ENCODE measurements at places on chromosomes 13 and 19.

DNA sequence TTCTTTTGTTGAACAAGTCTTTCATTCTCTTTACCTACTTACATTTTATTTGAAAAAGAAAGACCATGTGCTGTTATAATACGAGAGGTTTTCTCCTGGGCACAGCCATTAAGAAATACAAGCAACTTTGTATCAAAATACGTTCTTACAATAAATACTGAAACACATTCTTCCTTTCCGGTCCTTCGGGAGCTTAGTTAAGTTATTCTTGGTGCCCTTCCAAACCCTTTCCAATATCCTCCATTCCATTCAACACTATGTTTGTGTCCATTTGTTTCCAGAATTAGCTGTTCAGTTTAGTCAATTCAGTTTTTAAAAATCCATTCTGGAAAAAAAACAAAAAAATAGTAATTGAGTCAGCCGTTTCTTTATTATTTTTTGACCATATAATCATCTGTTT, 746.8 kb upstream of the SLC10A2 start:
- H3K4me3 ChIP-seq = no peak overlapping the region
- no peak overlapping the region for H3K27ac ChIP-seq
- no peak for DNase-seq
- H3K27me3 ChIP-seq = no peaks in the 10 kb centered on the region
- no peaks in the 10 kb centered on the region for H3K36me3 ChIP-seq
- no peaks in the 10 kb centered on the region for H3K4me1 ChIP-seq

- H3K4me1 ChIP-seq = peaks cover 21% of the 10 kb centered on the region
- H3K27me3 ChIP-seq = peaks cover 10% of the 10 kb centered on the region
- H3K36me3 ChIP-seq = no peaks in the 10 kb centered on the region
- H3K4me3 ChIP-seq = no peak overlapping the region
- no peak for DNase-seq
These were observed 6.4 kb downstream of the GNA15 start for GRCh38 chr19:3142292-3142670.

GRCh38 chr13:29260684-29261083, 334.8 kb downstream of the SLC7A1 start:
- peaks cover 5% of the 10 kb centered on the region for H3K36me3 ChIP-seq
- H3K27me3 ChIP-seq = peaks cover 11% of the 10 kb centered on the region

DNA sequence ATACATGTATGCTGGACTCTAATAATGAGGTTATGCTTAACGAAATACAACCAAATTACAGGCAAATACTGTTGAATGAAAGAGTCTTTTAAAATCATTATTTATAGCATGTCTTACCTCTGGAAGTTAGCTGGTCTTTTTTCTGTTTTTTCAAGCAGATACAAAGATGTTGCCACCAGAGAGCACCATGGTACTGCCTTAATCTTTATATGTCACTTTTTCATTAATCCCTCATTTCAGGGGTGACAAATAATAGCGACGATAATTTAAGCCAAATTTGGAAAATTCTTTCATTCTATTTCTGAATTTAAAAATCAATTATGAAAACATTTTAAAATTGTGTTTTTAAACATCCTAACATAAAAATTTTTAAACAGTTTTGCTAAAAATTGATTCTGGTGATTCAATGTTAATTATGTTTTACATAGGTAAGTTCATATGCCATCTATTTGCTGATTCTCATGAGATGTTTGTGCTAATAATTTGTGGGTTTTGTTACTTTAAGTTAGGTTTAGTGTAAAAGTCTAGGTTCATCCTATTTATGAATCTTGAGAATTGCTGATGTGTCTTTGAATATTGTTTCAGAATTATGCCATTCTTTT, 379.3 kb upstream of the SGCG start:
- H3K27ac ChIP-seq = no peak overlapping the region
- no peaks in the 10 kb centered on the region for H3K4me1 ChIP-seq
- H3K36me3 ChIP-seq = no peaks in the 10 kb centered on the region
- H3K27me3 ChIP-seq = no peaks in the 10 kb centered on the region
- no peak for DNase-seq

GRCh38 chr13:111469916-111470506, 149.6 kb downstream of the TEX29 start:
- H3K27ac ChIP-seq = no peak overlapping the region
- H3K36me3 ChIP-seq = no peaks in the 10 kb centered on the region
- peaks cover 15% of the 10 kb centered on the region for H3K27me3 ChIP-seq
- no peaks in the 10 kb centered on the region for H3K4me1 ChIP-seq

DNA sequence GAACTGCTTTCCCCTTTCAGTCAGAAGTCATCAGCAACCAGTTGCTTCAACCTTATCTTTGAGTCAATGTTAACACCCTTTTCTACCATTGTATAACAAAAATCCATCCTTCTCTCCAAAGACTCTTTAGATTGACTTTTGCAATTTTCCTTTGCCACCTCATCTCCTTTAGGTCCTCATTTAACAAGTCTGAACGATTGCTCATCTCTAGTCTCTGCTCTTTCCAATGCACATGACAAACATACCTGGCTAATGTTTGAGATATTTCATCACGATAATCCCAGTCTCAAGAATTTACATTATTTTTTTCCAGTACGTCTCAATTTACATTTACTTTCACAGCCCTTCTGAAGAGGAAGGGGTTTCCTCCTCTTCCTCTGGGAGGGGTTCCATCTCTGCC, 127.5 kb downstream of the KLF12 start:
- no peak overlapping the region for H3K27ac ChIP-seq
- no peak for DNase-seq
- peaks cover 2% of the 10 kb centered on the region for H3K36me3 ChIP-seq
- H3K27me3 ChIP-seq = no peaks in the 10 kb centered on the region

GRCh38 chr13:85500696-85501256, 298.4 kb downstream of the SLITRK6 start:
- no peak overlapping the region for H3K27ac ChIP-seq
- no peak for DNase-seq
- H3K27me3 ChIP-seq = no peaks in the 10 kb centered on the region
- H3K4me3 ChIP-seq = no peak overlapping the region
- no peaks in the 10 kb centered on the region for H3K4me1 ChIP-seq
- H3K36me3 ChIP-seq = no peaks in the 10 kb centered on the region

DNA sequence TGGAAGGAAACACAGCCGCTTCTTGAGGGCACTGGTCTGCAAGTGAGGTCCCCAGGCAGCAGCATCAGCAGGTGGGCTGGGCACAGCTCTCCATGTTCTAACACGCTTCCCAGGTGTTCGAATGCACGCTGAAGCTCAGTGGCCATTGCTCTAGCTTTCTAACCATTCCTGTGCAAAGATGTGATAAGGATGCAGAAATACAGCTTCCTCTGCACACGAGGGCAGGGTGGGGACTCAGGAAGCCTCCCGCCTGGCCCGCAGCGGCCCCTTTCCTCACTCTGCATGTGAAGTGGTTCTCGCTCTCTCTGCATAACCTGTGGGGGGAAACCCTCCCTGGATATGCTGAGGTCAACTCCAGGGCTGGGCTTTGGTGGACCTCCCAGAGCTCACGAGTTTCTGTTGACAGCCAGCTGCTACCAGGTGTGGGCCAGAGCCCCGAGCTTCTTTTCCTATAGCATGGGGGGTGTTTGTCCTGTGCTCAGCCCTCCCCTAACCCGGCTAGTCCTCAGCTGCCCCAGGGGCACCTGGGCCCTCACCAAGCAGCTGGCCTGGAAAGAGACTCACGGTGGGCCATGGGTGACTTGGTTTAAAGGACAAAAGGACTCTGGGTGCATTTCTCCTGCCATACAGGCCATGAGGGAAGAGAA, 168.2 kb downstream of the TEX29 start:
- H3K4me3 ChIP-seq = no peak overlapping the region
- no peak for DNase-seq
- peaks cover 1% of the 10 kb centered on the region for H3K27me3 ChIP-seq
- H3K4me1 ChIP-seq = no peaks in the 10 kb centered on the region

GRCh38 chr19:47071731-47072130, 23.3 kb upstream of the TMEM160 start:
- peaks cover 8% of the 10 kb centered on the region for H3K4me1 ChIP-seq
- H3K27ac ChIP-seq = no peak overlapping the region
- no peak overlapping the region for H3K4me3 ChIP-seq
- no peak for DNase-seq
- H3K36me3 ChIP-seq = peaks cover 23% of the 10 kb centered on the region
- no peaks in the 10 kb centered on the region for H3K27me3 ChIP-seq

GRCh38 chr19:33840783-33841182, 44.1 kb downstream of the KCTD15 start:
- no peak for DNase-seq
- H3K4me1 ChIP-seq = no peaks in the 10 kb centered on the region
- H3K27me3 ChIP-seq = peaks cover 8% of the 10 kb centered on the region
- H3K4me3 ChIP-seq = no peak overlapping the region
- no peak overlapping the region for H3K27ac ChIP-seq
- peaks cover 2% of the 10 kb centered on the region for H3K36me3 ChIP-seq

DNA sequence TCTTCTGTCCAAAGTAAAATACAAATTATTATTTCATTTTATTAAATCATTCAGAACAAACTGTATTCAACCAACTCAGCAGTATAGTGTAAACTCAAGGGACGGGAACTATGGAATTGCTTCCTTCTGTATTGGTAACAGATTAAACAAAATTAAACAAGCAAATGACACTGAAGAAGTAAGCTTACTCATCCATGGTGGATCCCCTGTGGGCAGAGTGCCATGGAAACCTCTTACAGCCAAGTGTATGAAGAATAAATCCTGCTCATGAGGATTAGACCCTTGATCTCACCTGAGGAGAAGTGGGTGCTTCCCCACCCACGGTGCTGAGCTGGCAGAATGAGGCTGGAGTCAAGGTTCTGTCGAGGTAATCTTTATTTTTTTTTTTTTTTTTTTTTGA, 18.0 kb upstream of the RFXAP start:
- no peak overlapping the region for H3K27ac ChIP-seq
- H3K4me1 ChIP-seq = peaks cover 7% of the 10 kb centered on the region
- DNase-seq = no peak
- no peaks in the 10 kb centered on the region for H3K36me3 ChIP-seq

DNA sequence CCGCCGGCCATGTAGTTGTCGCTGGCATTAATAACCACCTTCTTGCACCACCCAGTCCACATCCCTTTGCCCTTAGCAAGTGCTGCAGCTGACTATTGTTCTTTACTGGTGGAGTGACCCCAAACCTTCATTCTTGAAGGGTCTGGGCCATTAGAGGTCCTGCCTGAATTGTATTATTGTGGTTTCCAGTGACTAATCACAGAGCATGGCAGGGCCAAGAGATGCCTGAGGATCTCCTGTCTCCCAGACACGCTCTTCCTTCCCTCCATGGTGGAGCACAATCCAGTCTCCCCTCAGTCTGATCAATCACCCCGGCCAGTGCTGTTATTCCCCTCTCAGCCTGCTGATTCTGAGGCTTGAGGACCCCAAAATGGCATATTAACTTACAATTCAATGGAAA, 39.0 kb downstream of the C1QTNF9 start:
- H3K4me1 ChIP-seq = no peaks in the 10 kb centered on the region
- DNase-seq = no peak
- H3K4me3 ChIP-seq = no peak overlapping the region
- no peak overlapping the region for H3K27ac ChIP-seq

- peaks cover 10% of the 10 kb centered on the region for H3K36me3 ChIP-seq
- peaks cover 6% of the 10 kb centered on the region for H3K27me3 ChIP-seq
- no peak overlapping the region for H3K4me3 ChIP-seq
These were observed 17.5 kb downstream of the LRRC63 start for GRCh38 chr13:46229251-46229650.

- no peak overlapping the region for H3K4me3 ChIP-seq
- H3K36me3 ChIP-seq = peaks cover 2% of the 10 kb centered on the region
- no peak overlapping the region for H3K27ac ChIP-seq
- H3K27me3 ChIP-seq = peaks cover 10% of the 10 kb centered on the region
- H3K4me1 ChIP-seq = peaks cover 3% of the 10 kb centered on the region
These were observed 57.2 kb downstream of the RNF17 start for GRCh38 chr13:24821207-24821606.

DNA sequence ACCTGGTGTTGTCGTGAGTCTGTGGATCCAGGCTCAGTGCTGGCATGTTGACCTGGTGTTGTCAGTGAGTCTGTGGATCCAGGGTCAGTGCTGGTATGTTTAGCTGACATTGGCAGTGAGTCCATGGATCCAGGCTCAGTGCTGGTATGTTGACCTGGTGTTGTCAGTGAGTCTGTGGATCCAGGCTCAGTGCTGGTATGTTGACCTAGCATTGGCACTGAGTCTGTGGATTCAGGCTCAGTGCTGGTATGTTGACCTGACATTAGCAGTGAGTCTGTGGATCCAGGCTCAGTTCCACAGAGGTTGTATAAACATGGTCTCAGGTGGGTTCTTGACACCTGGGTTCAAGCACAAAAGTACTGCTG, 16.8 kb upstream of the PDCD2L start:
- no peak for DNase-seq
- H3K27ac ChIP-seq = no peak overlapping the region
- peaks cover 14% of the 10 kb centered on the region for H3K36me3 ChIP-seq
- H3K4me1 ChIP-seq = no peaks in the 10 kb centered on the region
- H3K27me3 ChIP-seq = no peaks in the 10 kb centered on the region

DNA sequence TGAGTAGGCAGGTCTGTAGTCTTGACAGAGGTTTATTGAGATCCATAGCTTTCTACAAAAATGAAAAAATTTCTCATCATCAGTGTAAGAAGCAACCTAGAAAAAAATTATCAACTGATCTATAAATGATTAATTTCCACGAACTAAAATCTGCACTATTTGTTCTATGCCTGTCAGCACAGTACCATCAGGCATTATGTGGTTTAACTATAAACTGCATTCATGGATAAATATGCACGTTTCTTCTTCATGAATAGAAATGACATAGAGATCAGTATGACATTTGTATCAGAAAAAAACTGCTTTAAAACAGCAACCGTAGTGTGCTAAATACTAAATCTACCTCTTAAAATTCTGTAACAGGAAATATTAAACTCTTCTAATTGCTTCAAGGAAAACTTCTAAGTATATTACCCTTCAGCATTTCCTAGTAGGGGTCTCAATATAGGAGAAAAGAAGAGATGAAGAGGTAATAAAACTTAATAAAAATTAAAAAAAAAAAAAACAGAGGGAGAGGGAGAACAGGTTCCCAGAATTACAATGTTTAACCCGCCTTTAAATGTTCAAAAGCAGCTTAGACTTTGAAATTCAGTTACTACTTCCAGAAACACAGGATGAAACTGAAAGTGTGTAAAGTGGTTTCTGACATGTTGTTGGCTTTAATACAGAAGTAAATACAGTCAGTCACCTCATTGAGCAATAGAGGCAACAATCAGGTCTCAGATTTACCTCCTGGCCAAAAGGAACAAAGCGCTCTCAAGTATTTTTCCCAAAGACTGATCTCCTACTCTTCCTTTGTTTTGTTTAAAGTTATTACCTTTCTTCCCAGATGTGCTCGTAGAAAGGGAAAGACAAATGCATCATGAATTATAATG, 144.4 kb downstream of the DIAPH3 start:
- no peaks in the 10 kb centered on the region for H3K36me3 ChIP-seq
- no peak overlapping the region for H3K4me3 ChIP-seq
- H3K4me1 ChIP-seq = peaks cover 4% of the 10 kb centered on the region
- no peaks in the 10 kb centered on the region for H3K27me3 ChIP-seq
- DNase-seq = no peak

- no peak for DNase-seq
- H3K4me3 ChIP-seq = no peak overlapping the region
- H3K36me3 ChIP-seq = peaks cover 50% of the 10 kb centered on the region
These were observed 27.2 kb downstream of the CCDC8 start for GRCh38 chr19:46386151-46386550.
